Nasal cavity respiratory epithelium epithelial cell of viscerocranial mucosa (primary cell): ENCODE measurements at places on chromosomes 6 and 20. TPM values are rescaled to one million over a fixed set of nuclear protein-coding genes. Genes with fewer than 3 reads are reported as not detected.

Gene FOXQ1
- 4.8 and 11.0 TPM in 2 replicates for total RNA-seq

Gene TREM1
- 0.34 and 0.43 TPM in 2 replicates for total RNA-seq

Gene CASS4
- total RNA-seq: under 0.01 and 0.64 TPM in 2 replicates

Gene PRIM2
- total RNA-seq: 12.9 and 19.8 TPM in 2 replicates

Gene PHACTR1
- total RNA-seq: under 0.01 and 0.57 TPM in 2 replicates

Gene SAPCD1
- 0.57 TPM in 1 of 2 replicates, not detected in the other for total RNA-seq

Gene SCRT2
- total RNA-seq: not detected in 2 replicates

Gene TOMM34
- total RNA-seq: 16.7 and 18.5 TPM in 2 replicates

Gene ZFP57
- total RNA-seq: under 0.01 and 4.2 TPM in 2 replicates

Gene GGTLC1
- not detected in 2 replicates for total RNA-seq

Gene NKX2-4
- not detected in 2 replicates for total RNA-seq
